Mammary epithelial cell (primary cell): ENCODE measurements at places on chromosomes 4 and X. TPM values are rescaled to one million over a fixed set of nuclear protein-coding genes. Genes with fewer than 3 reads are reported as not detected.

Gene FRMD7
- not detected for polyA plus RNA-seq

Gene TAF7L
- not detected for polyA plus RNA-seq

Gene XAGE2
- not detected for polyA plus RNA-seq

GRCh38 chr4:7540206-7540605, 105.5 kb upstream of the PSAPL1 start:
- DNase-seq: no peak

DNA sequence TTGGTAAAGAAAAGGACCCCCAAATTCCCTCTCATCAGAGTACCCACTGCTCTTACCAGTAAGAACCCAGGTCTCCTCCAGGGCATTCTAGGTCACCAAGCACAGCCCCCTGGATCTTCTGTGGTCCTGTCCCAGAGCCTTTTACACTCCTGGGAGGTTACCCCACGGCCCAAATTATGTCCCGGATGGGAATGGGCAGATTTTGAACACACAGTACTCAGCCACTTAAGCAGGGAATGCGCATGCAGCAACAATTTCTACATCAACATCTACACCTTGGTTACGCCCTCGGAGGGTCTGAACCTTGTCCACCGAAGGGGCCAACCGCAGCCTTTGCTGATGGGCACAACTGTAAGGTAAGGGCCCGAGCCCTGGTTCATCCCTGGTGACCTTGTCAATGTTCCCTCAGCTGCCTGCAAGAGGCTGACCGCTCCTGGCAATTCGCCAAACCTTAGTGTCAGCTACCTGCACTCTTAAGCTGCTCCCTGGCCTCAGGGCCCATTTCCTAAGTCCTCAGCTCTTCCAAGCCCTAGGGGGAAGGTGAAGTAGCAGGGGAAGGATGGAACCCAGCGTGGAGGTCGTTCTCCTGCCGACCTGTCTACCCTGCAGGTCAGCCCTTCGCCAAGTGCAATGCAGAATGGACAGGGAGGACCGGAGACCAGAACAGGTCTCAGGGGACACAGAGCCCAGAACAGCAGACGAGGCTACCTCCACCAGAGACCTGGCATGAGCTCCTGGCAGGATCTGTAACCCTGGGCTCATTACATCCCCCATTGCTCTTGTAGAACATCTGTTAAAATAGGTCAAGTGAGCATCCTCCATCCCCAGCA, 5.9 kb downstream of the TIMP1 start:
- DNase-seq: no peak

- DNase-seq: no peak
Measured at GRCh38 chr4:138241281-138242075, 671 bp downstream of the SLC7A11 start.

- DNase-seq: peak; percentile 83
Measured at GRCh38 chr4:166143227-166143626, 270.2 kb downstream of the TLL1 start.

DNA sequence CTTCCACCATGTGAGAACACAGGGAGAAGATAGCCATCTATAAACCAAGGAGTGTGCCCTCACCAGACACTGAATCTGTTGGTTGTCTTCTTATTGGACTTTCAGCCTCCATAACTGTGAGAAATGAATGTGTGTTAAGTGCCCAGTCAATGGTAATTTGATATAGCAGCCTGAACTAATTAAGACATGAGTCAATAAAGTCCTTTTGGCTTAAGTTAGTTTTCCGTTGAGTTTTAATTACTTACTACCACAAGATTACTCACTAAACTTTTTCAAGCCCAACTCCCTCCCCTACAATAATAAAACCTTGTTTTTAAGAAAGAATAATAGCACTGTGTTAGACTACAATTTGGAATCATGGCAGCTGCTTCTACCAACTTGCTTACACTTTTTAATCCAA, 324.2 kb downstream of the PCDH19 start:
- peak; percentile 39 for DNase-seq

- DNase-seq: no peak
Measured at GRCh38 chrX:43813898-43814297, 68.4 kb downstream of the MAOB start.

GRCh38 chrX:55754861-55755294, 37.3 kb downstream of the RRAGB start:
- no peak for DNase-seq

GRCh38 chrX:46408553-46409407, 136.4 kb downstream of the ZNF674 start:
- peak; percentile 39 for DNase-seq
